Neural cell (in vitro differentiated cells): ENCODE measurements at places on chromosomes 4 and X. TPM values are rescaled to one million over a fixed set of nuclear protein-coding genes. Genes with fewer than 3 reads are reported as not detected.

The ABLIM2 gene
- 14.9 and 103 TPM in 2 replicates for polyA plus RNA-seq

The ABHD18 gene
- polyA plus RNA-seq: 10.9 and 17.5 TPM in 2 replicates

The IDH3G gene
- 64.7 and 72.7 TPM in 2 replicates for polyA plus RNA-seq

The CYTL1 gene
- polyA plus RNA-seq: not detected in 2 replicates

The RBBP7 gene
- 197 and 204 TPM in 2 replicates for polyA plus RNA-seq

The FUNDC2 gene
- 139 and 141 TPM in 2 replicates for polyA plus RNA-seq

The DRD5 gene
- polyA plus RNA-seq: 0.33 and 0.46 TPM in 2 replicates

The TASL gene
- not detected in 2 replicates for polyA plus RNA-seq

The SORCS2 gene
- 1.0 and 2.6 TPM in 2 replicates for polyA plus RNA-seq

The ADH7 gene
- polyA plus RNA-seq: not detected in 2 replicates

The ABCG2 gene
- not detected in 2 replicates for polyA plus RNA-seq

The H2AZ1 gene
- polyA plus RNA-seq: 519 and 571 TPM in 2 replicates

The ASB12 gene
- polyA plus RNA-seq: 1.2 and 1.5 TPM in 2 replicates

The MID1 gene
- polyA plus RNA-seq: 16.6 and 17.6 TPM in 2 replicates

The ODAPH gene
- polyA plus RNA-seq: 0.17 and 2.5 TPM in 2 replicates

The TMEM255A gene
- 7.5 and 7.6 TPM in 2 replicates for polyA plus RNA-seq
